ENCODE measurements at places on chromosomes 6 and 20. TPM values are rescaled to one million over a fixed set of nuclear protein-coding genes. Genes with fewer than 3 reads are reported as not detected.

HLA-DPA1 gene
- 29.2 TPM for polyA plus RNA-seq

- H3K27me3 ChIP-seq = no peaks in the 10 kb centered on the region
- H3K4me1 ChIP-seq = no peaks in the 10 kb centered on the region
- no peaks in the 10 kb centered on the region for H3K36me3 ChIP-seq
- H3K27ac ChIP-seq = no peak overlapping the region
- H3K4me3 ChIP-seq = no peak overlapping the region
These were observed 102.1 kb downstream of the KCNB1 start for GRCh38 chr20:49380337-49380780.

- H3K4me3 ChIP-seq = no peak overlapping the region
- no peak overlapping the region for H3K27ac ChIP-seq
- no peaks in the 10 kb centered on the region for H3K4me1 ChIP-seq
- H3K36me3 ChIP-seq = no peaks in the 10 kb centered on the region
- H3K27me3 ChIP-seq = no peaks in the 10 kb centered on the region
- DNase-seq = no peak
These were observed 52.8 kb downstream of the MYLIP start for GRCh38 chr6:16181439-16182297.

HINT3 gene
- polyA plus RNA-seq = 40.6 TPM

PERP gene
- 11.9 TPM for polyA plus RNA-seq

DNA sequence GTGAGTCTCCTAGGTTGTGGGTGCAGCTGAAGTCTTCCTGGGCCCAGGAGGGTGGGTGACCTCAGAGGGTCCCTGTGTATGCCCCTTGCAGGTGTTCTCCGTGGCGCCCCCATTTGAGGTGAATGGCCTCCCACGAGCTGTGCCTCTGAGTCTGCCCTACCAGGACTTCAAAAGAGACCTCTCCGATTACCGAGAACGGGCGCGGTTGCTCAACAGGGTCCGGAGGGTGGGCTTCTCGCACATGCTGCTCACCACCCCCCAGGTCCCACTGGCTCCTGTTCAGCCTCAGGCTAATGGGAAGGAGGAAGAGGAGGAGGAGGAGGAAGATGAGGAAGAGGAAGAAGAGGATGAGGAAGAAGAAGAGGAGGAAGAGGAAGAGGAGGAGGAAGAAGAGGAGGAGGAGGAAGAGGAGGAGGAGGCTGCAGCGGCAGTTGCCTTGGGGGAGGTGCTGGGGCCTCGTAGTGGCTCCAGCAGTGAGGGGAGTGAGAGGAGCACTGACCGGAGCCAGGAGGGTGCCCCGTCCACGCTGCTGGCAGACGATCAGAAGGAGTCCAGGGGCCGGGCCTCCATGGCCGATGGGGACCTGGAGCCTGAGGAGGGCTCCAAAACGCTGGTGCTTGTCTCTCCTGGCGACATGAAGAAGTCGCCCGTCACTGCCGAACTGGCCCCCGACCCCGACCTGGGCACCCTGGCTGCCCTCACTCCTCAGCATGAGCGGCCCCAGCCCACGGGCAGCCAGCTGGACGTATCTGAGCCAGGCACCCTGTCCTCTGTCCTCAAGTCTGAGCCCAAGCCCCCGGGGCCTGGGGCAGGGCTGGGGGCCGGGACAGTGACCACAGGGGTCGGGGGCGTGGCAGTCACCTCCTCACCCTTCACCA lies 15.2 kb upstream of the SLC22A7 start:
- H3K4me1 ChIP-seq = peaks cover 11% of the 10 kb centered on the region
- H3K27me3 ChIP-seq = no peaks in the 10 kb centered on the region
- H3K27ac ChIP-seq = no peak overlapping the region

DNA sequence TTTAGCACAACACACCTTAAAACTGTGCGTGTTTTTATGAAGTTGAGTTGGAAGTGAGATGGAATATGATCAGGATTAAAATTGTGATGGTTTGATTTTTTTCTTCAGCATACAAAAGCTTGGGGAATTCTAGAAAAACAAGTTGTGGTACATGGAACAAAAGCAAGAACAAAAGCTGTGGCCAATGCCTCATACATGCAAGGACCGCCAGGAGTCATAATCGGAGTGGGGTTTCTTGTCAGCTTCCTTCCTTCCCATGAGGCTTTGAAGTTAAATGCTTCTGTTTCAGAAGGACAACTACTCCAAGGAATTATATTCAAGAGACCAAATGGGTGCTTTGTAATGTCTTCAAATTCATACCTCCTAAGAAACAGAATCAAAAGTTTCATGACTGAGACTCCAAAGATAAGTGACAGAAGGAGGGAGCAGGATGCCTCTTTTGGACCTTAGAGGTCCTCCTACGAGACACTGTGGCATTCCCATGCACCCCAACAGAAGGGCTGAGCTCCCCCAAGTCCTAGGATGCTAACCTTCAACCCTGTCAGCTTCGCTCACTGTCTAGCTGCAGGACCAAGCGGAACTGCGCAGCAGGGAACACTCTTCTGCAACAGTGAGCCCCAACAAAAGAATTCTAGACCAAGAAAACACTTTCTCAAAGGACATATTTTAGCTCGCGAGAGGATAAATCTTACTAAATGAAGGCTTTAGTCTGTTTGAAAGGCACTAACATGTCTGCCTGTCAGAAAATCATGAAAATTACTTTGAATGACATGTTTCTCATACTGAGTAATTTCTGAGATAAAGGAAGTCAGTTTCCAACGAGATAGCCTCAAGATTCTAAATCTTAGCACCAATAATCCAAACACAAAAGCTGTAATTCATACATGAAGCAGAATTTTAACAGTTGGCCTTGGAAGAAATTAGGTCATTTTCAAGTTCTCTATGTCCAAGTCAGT lies 108.5 kb upstream of the NHSL1 start:
- no peak overlapping the region for H3K27ac ChIP-seq
- no peaks in the 10 kb centered on the region for H3K27me3 ChIP-seq
- H3K4me1 ChIP-seq = no peaks in the 10 kb centered on the region

DNA sequence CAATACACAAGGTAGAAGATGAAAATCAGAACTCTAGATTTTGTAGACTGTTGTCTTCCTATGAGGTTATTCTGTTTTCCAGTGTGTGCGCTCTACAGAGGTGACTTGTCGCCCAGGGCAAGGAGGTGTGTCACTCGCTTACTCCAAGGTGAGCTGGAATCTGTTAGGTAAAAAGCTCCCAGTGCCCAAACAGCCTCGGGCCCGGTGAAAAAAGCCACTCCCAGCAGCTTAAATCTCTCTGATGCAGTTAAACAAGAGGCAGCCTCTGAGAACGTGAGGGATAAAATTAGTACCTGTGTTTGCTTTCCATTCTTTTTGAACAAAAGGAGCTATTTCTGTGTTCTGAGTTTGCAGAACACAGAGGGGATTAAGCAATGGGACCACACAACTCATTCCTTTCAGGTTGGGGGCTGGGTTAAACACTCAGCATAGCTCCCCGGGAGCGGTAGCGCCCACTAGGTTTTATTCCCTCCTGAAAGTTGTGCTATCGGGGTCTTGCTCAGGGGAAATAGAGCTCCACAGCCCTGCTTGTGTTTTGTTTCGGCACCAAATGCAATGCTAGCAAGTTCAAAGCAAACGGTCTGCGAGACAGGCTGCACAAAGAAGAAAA lies 181.2 kb downstream of the FOXA2 start:
- no peak overlapping the region for H3K4me3 ChIP-seq
- H3K4me1 ChIP-seq = no peaks in the 10 kb centered on the region
- no peaks in the 10 kb centered on the region for H3K27me3 ChIP-seq
- DNase-seq = no peak

DNA sequence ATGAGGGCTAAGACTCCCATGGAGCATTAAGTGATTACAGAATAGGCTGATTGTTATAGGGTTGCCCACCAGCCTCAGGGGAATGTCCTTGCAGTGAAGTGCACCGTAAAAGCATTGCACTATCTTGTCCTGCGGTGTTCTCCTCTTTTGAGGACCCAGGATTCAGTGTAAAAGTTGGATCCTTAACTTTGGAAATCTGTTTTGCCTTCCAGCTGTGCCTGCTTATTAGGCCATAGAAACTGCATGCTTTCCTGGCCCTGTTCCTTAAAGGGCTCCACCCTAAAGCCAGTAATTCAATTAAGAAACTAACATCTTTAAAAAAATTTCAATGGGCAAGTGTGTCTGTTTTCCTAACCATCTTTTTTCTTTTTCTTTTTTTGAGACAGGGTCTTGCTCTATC lies 25.4 kb upstream of the NOTCH4 start:
- H3K27ac ChIP-seq = no peak overlapping the region
- DNase-seq = no peak
- H3K36me3 ChIP-seq = no peaks in the 10 kb centered on the region
- H3K4me1 ChIP-seq = no peaks in the 10 kb centered on the region

GRCh38 chr6:108868647-108869046 lies 20.4 kb downstream of the ARMC2 start:
- H3K27me3 ChIP-seq = no peaks in the 10 kb centered on the region
- no peak overlapping the region for H3K4me3 ChIP-seq
